ENCODE measurements at places on chromosomes 5 and 9. TPM values are rescaled to one million over a fixed set of nuclear protein-coding genes. Genes with fewer than 3 reads are reported as not detected.

Gene ANKRD33B
- 0.46 TPM for polyA plus RNA-seq

- no peak for DNase-seq
- H3K4me3 ChIP-seq = no peak overlapping the region
- H3K27ac ChIP-seq = no peak overlapping the region
- H3K4me1 ChIP-seq = no peaks in the 10 kb centered on the region
- H3K36me3 ChIP-seq = no peaks in the 10 kb centered on the region
Observed at GRCh38 chr5:129506086-129506485, 46.0 kb downstream of the ADAMTS19 start.

DNA sequence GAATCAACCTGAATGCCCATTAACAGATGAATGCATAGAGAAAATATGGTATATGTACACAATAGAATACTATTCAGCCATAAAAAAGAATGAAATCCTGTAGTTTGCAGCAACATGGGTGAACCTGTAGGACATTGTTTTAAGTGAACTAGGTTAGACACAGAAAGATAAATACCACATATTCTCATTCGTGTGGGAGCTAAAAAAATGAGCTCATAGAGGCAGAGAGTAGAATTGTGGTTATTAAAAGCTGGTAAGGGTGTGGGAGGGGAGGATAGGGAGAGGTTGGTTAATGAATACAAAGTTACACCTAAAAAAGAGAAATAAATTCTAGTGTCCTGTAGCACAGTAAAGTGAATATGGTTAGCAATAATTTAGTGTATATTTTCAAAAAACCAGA is 23.5 kb downstream of the PTTG1 start:
- no peak overlapping the region for H3K4me3 ChIP-seq
- H3K4me1 ChIP-seq = no peaks in the 10 kb centered on the region
- no peak for DNase-seq
- no peak overlapping the region for H3K27ac ChIP-seq
- H3K36me3 ChIP-seq = no peaks in the 10 kb centered on the region

- no peaks in the 10 kb centered on the region for H3K27me3 ChIP-seq
- H3K4me3 ChIP-seq = no peak overlapping the region
- H3K36me3 ChIP-seq = no peaks in the 10 kb centered on the region
- H3K27ac ChIP-seq = peak overlapping the region; percentile 78
Observed at GRCh38 chr5:120052916-120053828, 410.9 kb upstream of the PRR16 start.

DNA sequence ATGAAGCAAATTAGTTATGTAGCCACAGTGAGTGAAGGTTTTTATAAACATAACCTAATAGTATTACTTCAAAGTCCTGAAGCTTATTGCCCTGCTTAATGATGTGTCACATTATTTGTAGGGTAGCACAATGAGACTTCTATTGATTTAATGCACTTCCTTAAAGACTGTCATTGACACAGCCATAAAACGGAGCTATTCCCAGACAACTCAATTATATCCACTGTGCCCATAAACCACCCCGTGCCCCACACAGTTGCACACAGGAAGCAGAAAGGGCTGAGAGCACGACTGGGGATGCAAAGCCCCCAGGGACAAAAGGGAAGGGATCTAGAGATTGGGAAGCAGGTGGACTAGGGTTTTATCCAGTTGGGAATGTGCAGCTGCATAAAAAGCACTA is 37.0 kb downstream of the TRIM32 start:
- DNase-seq = no peak
- H3K36me3 ChIP-seq = no peaks in the 10 kb centered on the region
- no peak overlapping the region for H3K27ac ChIP-seq
- H3K27me3 ChIP-seq = no peaks in the 10 kb centered on the region
- no peak overlapping the region for H3K4me3 ChIP-seq

Gene THBS4
- polyA plus RNA-seq = 60.4 TPM

GRCh38 chr9:23123048-23123632 is 676.5 kb downstream of the DMRTA1 start:
- H3K27ac ChIP-seq = no peak overlapping the region
- H3K4me3 ChIP-seq = no peak overlapping the region
- no peaks in the 10 kb centered on the region for H3K27me3 ChIP-seq
- no peak for DNase-seq
- H3K4me1 ChIP-seq = no peaks in the 10 kb centered on the region

DNA sequence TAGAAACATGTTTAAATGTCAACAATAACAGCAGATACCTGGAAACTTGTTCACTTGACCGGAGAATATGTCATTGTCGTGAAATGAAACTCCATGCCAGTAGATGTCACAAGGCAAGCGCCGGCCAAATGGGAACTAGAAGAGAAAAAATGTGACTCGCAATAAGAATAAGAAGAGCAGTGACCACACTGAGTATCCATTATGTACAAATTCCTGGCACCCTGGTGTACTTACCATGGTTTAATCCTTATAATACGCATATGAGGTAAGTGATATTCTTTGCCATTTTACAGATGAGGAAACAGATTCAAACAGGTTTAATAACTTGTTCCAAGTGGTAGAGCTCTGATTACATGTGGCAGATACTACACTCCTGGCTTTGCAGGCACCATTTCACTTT is 53.9 kb downstream of the TTLL11 start:
- peaks cover 25% of the 10 kb centered on the region for H3K36me3 ChIP-seq
- no peak overlapping the region for H3K4me3 ChIP-seq
- DNase-seq = no peak
